ENCODE measurements at places on chromosomes 6 and 20. TPM values are rescaled to one million over a fixed set of nuclear protein-coding genes. Genes with fewer than 3 reads are reported as not detected.

DNA sequence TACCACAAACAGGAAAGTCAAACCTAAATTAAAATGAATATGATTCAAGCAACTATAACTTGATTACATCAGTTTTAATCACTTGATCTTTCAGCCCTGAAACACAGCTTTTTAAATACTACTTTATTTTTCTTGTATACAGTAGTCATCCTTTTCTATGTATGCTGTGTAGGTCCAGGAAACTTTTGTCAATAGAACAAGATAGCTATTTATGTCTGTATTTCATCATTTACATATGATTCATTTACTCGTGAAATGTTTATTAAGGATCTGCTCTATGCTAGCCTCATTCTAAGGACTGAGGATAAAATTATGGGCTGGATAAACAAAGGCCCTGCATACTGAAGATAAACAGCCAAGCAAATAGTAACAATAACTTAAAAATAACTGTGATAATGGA lies 930.2 kb downstream of the TFAP2A start:
- no peaks in the 10 kb centered on the region for H3K27me3 ChIP-seq
- peaks cover 5% of the 10 kb centered on the region for H3K36me3 ChIP-seq
- no peak overlapping the region for H3K4me3 ChIP-seq
- H3K27ac ChIP-seq: no peak overlapping the region

GRCh38 chr20:33933469-33933909 lies 60.2 kb upstream of the RALY start:
- H3K4me1 ChIP-seq: no peaks in the 10 kb centered on the region
- H3K27ac ChIP-seq: no peak overlapping the region
- H3K36me3 ChIP-seq: no peaks in the 10 kb centered on the region
- H3K4me3 ChIP-seq: no peak overlapping the region
- DNase-seq: peak; percentile 63
- H3K27me3 ChIP-seq: peaks cover 32% of the 10 kb centered on the region

- H3K36me3 ChIP-seq: no peaks in the 10 kb centered on the region
- peaks cover 14% of the 10 kb centered on the region for H3K4me1 ChIP-seq
- no peak overlapping the region for H3K27ac ChIP-seq
- H3K4me3 ChIP-seq: no peak overlapping the region
Observed at GRCh38 chr6:157867155-157867559, 44.1 kb downstream of the SNX9 start.

GRCh38 chr20:2313316-2313715 lies 17.5 kb downstream of the TGM3 start:
- peaks cover 7% of the 10 kb centered on the region for H3K4me1 ChIP-seq
- H3K36me3 ChIP-seq: no peaks in the 10 kb centered on the region
- H3K27me3 ChIP-seq: peaks cover 14% of the 10 kb centered on the region

The IL17F gene
- not detected for total RNA-seq

DNA sequence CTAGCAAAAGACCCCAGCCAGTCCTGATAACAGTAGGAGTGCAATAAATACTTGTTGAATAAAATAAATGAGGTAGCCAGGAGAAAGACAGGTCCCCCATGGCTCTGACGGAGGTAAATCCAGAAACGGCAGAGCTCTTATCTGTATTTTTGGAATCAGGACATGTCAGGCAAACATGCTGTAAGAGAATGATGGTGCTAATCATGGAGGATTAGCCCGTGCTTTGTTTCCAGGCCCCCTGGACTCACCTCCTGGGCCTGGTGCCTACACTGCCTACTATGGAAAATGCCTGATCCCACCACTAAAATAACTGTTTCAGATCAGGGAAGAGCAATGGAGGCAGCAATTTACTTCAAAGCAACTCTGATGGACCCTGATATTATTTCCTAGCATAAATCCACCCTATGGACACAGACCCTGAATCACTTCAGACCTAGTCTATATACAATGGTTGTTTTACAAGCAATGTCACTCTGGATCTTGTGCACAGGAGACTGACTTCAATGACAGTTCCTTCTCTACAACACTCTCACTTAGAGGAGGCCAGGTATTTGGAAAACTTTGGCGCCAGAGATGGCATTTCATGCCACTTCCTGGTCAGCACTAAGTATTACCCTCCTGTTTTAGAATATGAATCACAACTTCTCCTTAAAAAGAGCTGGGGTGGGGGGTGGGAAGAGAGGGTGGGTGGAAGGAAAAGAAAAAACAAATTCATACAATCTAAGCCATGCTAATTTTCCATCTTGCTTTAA lies 6.4 kb downstream of the MRPL14 start:
- H3K4me3 ChIP-seq: no peak overlapping the region
- no peaks in the 10 kb centered on the region for H3K27me3 ChIP-seq
- H3K27ac ChIP-seq: no peak overlapping the region
- peaks cover 91% of the 10 kb centered on the region for H3K4me1 ChIP-seq

The PBOV1 gene
- not detected for total RNA-seq

- H3K4me1 ChIP-seq: peaks cover 28% of the 10 kb centered on the region
- no peak overlapping the region for H3K4me3 ChIP-seq
- no peak for DNase-seq
- H3K27ac ChIP-seq: no peak overlapping the region
Observed at GRCh38 chr20:13661070-13661685, 22.4 kb upstream of the TASP1 start.

The TFAP2A gene
- total RNA-seq: 77.0 TPM

The SAMD5 gene
- total RNA-seq: not detected

- no peak for DNase-seq
- peaks cover 26% of the 10 kb centered on the region for H3K4me1 ChIP-seq
- H3K27ac ChIP-seq: no peak overlapping the region
- no peak overlapping the region for H3K4me3 ChIP-seq
Observed at GRCh38 chr6:167836721-167837120, 10.0 kb downstream of the AFDN start.

- H3K27ac ChIP-seq: no peak overlapping the region
- H3K4me1 ChIP-seq: peaks cover 30% of the 10 kb centered on the region
- no peak overlapping the region for H3K4me3 ChIP-seq
- peaks cover 19% of the 10 kb centered on the region for H3K36me3 ChIP-seq
- no peaks in the 10 kb centered on the region for H3K27me3 ChIP-seq
- no peak for DNase-seq
Observed at GRCh38 chr6:87682310-87682709, 19.7 kb downstream of the AKIRIN2 start.

GRCh38 chr6:125232466-125232865 lies 69.3 kb downstream of the HDDC2 start:
- peaks cover 9% of the 10 kb centered on the region for H3K36me3 ChIP-seq
- no peak overlapping the region for H3K27ac ChIP-seq
- DNase-seq: no peak

All from Calu3 (cell line).